ENCODE measurements at places on chromosomes 4 and X. TPM values are rescaled to one million over a fixed set of nuclear protein-coding genes. Genes with fewer than 3 reads are reported as not detected.

DNA sequence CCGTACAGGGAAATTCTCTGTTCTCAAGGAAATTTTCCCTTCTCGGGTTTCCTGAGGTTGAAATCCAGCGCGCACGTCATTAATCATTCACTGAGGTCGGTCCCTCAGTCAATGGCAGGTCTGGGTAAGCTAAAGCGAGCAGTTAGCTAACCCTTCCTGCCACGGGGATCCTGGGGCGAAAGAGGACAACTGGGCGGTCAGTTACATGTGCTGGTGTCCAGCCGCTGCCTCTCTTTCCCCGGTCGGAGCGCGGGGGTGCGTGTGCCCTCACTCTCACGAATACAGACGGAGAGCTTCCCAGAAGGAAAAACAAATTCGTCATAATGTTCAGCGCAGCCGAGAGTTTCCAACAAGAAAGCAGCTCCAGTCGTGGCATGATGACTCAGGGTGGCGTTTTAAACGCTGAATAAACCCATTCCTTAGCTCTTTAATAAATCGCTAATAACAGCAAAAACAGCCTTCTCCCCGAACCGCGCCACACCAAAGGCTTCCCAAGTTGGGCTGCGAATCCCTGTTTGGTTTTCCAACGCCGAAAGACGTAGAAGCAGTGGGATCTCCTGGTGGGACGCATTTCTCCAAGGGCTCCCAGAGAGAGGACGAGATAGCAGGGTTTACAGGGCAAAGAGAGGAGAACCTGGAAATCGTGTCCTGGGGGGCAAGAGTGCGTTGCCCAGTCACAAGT lies 752 bp upstream of the FGF5 start:
- no peak for DNase-seq
- no peaks in the 10 kb centered on the region for H3K4me1 ChIP-seq
- H3K36me3 ChIP-seq, result no peaks in the 10 kb centered on the region
- H3K4me3 ChIP-seq, result peak overlapping the region; percentile 53
- no peak overlapping the region for H3K27ac ChIP-seq
- H3K27me3 ChIP-seq, result peaks cover 10% of the 10 kb centered on the region

DNA sequence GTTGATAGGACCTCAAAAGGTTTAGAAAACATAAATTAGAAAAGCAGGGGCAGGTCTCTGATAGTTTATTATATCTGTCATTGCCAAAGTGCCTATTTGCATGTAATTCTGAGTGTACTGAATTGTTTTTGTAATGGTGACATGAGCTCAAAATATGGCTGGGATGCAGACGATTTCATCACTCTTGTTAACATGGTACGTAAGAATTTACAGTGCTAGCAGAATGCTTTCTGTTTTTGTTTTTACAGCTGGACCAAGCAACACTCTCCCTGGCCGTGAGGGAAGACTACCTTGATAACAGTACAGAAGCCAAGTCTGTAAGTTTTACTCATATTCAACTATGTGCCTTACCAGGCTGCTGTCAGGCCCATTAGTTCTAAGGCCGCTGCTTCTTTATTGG lies 58.1 kb downstream of the PHEX start:
- H3K27ac ChIP-seq, result no peak overlapping the region
- no peak overlapping the region for H3K4me3 ChIP-seq
- H3K27me3 ChIP-seq, result no peaks in the 10 kb centered on the region

DNA sequence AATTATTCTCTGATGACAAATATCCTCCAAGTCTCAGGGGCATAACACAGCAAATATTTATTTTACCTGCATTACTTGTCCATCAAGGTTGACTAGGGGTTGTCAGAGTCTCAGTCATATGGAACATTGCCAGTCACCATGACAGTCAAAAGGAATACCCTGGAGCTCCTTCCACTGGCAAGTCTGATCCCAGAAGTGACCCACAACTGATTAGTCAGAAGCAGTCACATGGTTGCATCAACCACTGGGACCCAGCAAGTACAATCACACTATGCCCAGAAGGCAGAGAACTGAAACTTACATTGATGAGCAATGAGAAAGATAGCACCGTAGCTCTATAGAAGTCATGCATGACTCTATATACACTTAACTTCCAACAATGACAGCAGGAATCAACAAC lies 41.9 kb upstream of the SOD3 start:
- H3K4me3 ChIP-seq, result no peak overlapping the region
- DNase-seq, result peak; percentile 20
- no peak overlapping the region for H3K27ac ChIP-seq

- H3K27me3 ChIP-seq, result no peaks in the 10 kb centered on the region
- H3K4me1 ChIP-seq, result peaks cover 7% of the 10 kb centered on the region
- DNase-seq, result no peak
- no peaks in the 10 kb centered on the region for H3K36me3 ChIP-seq
- no peak overlapping the region for H3K4me3 ChIP-seq
Measured at GRCh38 chr4:2925931-2926860, 37.0 kb downstream of the NOP14 start.

DNA sequence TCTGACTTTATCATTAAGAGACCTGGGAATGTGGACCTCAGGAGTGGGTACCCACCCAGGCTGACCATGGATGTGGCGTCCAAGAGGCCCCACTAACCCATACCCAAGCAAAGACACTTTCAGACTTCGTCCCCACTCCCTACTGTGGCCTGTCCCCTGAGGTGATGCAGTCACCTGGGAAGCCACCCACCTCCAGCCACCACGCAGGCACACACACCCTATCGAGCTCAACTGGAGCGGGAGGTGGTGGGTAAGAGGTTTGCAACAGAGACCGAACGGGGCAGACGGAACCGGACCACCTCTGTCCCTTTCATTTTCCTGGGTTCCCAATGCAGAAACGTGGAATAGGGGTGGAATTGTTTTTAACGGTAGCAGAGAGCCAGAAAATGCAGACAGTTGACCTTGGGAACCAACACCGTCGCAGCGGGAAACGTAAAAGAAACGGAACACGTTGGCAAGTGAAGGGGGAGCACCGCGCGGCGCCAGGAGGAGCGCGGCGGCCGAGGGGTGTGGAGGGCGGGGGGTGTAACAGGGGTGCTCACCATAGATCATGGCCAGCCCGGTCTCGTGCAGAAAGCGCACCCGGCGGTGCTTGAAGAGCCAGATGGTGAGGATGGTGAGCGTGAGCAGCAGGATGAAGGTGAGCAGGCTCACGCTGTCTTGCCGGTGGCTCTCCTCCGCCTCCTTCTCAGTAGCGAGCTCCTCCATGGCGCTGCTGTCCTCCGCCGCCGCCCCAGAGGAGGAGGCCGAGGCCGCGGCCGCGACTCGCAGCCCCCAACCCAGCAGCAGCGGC lies 559 bp downstream of the SLC9A7 start:
- no peak for DNase-seq
- H3K4me3 ChIP-seq, result peak overlapping the region; percentile 65
- H3K27me3 ChIP-seq, result no peaks in the 10 kb centered on the region
- H3K36me3 ChIP-seq, result no peaks in the 10 kb centered on the region
- H3K4me1 ChIP-seq, result peaks cover 16% of the 10 kb centered on the region
- peak overlapping the region; percentile 83 for H3K27ac ChIP-seq

- H3K27ac ChIP-seq, result no peak overlapping the region
- DNase-seq, result no peak
- H3K4me1 ChIP-seq, result no peaks in the 10 kb centered on the region
- no peaks in the 10 kb centered on the region for H3K36me3 ChIP-seq
Measured at GRCh38 chr4:109735566-109736365, 5.9 kb upstream of the PLA2G12A start.

DNA sequence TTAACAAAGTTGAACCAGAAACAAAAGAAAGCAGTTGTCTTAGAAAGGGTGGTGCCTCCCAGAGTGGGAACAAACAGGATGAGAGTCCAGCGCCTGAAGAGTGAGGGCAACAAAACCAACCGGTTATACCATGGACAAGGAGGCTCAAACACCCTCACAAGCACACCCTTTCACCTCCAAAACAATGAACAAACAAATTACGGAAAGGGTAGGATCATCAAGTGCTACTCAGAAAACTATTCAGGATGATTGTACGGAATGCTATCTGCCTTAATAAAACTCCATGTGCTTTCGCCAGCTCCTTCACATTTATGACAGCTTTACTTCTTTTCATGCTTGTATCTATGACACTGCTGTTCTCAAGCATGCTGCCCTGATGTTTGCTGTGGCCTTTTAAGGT lies 26.8 kb downstream of the SLC39A8 start:
- no peak for DNase-seq
- H3K27me3 ChIP-seq, result no peaks in the 10 kb centered on the region
- H3K4me1 ChIP-seq, result no peaks in the 10 kb centered on the region
- H3K4me3 ChIP-seq, result no peak overlapping the region
- no peak overlapping the region for H3K27ac ChIP-seq

DNA sequence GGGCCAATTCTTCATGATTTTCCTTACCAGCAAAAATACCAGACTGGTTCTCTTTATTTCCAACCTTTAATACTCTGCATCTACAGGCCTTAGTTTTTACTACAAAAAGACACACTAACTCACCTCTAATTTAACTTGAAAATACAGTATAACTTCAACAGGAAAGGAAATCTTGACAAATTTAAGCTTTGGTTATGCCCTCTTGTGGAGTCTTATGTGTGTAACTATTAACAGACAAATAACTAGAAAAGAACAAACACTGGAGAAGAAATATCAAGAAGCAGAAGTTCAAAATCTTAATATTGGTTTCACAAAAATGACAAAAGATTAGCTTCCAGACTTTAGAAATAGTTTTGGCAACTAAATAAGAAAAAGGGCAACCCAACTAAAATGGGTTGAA lies 33.0 kb downstream of the PPA2 start:
- no peak for DNase-seq
- H3K27ac ChIP-seq, result no peak overlapping the region
- no peaks in the 10 kb centered on the region for H3K4me1 ChIP-seq
- peaks cover under 1% of the 10 kb centered on the region for H3K36me3 ChIP-seq
- no peak overlapping the region for H3K4me3 ChIP-seq

DNA sequence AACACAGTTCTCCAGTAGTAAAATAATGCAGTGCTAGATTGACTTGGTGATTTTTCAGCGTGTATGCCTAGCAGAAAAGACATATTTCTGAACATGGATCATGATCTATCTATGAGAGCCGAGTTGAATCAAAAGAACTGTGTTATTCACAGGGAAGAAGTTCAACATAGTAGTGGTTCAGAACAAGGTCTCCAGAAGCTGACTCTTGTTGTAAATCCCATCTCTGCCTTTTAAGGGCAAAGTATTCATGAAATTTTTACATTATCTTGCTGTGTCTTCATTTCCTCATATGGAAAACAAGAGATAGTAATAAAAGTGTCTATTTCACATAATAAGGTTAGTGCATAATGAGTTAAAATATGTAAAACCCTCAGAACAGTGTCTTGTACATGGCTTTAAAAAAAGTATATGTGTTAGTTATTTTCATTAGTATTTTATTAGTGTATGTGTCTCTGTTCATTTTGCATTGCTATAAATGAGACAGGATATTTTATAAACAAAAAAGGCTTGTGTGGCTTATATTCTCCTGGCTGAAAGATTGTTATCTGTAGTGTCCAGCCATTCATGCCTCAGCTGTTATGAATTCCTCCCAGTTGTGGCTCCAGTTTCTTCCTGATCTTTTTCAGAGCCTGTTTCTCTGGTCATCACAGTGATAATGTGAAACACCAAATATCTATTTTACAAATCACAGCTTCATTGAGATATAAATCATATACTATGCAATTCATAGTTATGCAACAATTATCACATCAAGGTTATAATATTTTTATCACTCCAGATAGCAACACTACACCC lies 1351.2 kb downstream of the STIM2 start:
- no peaks in the 10 kb centered on the region for H3K36me3 ChIP-seq
- no peak overlapping the region for H3K27ac ChIP-seq
- no peak overlapping the region for H3K4me3 ChIP-seq
- DNase-seq, result no peak
- no peaks in the 10 kb centered on the region for H3K27me3 ChIP-seq
- no peaks in the 10 kb centered on the region for H3K4me1 ChIP-seq

DNA sequence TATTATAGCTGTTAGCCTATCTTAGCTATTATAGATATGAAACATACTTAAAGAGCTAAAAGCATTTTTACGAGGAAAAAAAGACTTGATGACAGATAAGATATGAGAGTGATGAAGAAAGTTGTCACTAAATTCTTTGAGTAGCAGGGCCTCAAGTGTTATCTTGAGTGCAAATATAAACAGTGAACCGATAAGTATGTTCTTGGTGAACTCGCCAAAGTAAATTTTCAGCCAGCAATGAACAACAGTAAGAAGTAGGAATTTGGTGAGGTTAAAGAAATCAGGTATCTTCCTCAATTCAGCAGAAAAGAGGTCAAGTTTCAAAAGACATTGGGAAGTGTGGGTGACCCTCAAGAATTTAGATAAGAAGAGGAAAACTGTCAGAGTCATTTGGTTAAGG lies 471.8 kb upstream of the FTHL17 start:
- no peak overlapping the region for H3K27ac ChIP-seq
- no peaks in the 10 kb centered on the region for H3K4me1 ChIP-seq
- no peaks in the 10 kb centered on the region for H3K27me3 ChIP-seq
- H3K36me3 ChIP-seq, result no peaks in the 10 kb centered on the region
- no peak for DNase-seq
- no peak overlapping the region for H3K4me3 ChIP-seq

- H3K4me1 ChIP-seq, result no peaks in the 10 kb centered on the region
- no peaks in the 10 kb centered on the region for H3K36me3 ChIP-seq
- DNase-seq, result no peak
- H3K27ac ChIP-seq, result no peak overlapping the region
- no peaks in the 10 kb centered on the region for H3K27me3 ChIP-seq
Measured at GRCh38 chr4:154946113-154946512, 165.0 kb downstream of the RBM46 start.

GRCh38 chr4:122728856-122729255 lies 3.6 kb upstream of the BBS12 start:
- no peak for DNase-seq
- no peaks in the 10 kb centered on the region for H3K27me3 ChIP-seq
- no peak overlapping the region for H3K27ac ChIP-seq
- no peak overlapping the region for H3K4me3 ChIP-seq

DNA sequence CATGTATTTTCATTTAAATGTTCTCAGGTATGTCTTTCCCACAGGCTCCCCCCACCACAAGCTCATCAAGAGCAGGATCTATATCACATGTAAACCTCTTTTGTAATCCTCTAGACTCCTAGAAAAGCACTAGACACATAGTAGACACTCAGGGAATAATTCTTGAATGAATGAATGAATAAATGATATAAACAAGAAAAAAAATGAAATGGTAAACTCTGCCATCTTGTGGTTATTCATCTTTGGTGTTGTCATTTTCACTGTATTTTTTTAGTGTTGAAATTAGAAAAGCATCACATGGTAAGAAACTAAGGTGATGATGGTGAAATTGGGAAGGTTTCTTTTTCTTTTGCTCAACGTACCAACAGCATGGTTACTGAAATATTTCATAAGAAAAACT lies 34.2 kb upstream of the C1GALT1C1 start:
- H3K27me3 ChIP-seq, result no peaks in the 10 kb centered on the region
- H3K36me3 ChIP-seq, result no peaks in the 10 kb centered on the region
- no peak overlapping the region for H3K4me3 ChIP-seq

Gene KANTR
- 6.8 TPM for total RNA-seq

Gene LEF1
- total RNA-seq, result 0.54 TPM

Gene PIN4
- total RNA-seq, result 11.5 TPM

Gene LANCL3
- total RNA-seq, result 0.03 TPM

Gene RNF4
- 55.0 TPM for total RNA-seq
